ENCODE measurements at places on chromosomes 16 and 17.
A peak's percentile ranks its signal among the peaks of the same experiment; 100 is the strongest.

DNA sequence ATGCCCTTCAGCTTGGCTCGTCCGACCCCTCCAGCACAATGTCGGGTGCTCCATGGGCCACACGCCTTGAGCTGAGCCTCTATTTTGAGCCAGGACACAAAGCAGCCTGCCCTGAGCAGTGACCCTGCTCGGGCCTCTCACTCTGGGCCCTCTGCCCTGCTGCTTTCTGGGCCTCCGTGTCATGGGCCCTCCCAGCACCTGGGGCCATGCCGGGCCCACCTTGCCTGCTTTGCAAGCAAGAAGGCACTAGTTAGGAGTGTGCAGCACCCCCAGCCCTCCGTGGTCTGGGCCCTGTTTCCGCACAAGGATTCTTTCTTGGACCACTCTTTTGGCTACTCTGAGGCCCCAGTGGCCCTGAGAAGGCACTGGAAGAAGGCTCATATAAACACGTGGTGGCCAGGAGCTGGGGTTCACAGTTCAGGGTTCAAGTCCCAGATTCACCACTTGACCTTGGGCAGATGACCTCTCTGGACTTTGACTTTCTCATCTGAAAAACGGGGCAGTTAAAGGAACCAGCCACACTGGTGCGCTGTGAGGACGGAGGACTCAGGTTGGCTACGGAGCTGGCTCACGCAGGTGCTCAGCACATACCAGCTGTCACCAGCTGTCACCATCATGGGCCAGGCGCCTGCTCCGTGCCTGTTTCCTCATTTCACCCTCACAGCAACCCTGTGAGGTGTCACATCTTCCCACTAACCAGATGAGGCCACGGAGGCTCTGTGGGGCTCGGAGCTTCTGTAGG is 166.0 kb upstream of the GSE1 start:
- no peak for DNase-seq

- no peak for DNase-seq
Measured at GRCh38 chr17:79790805-79791734, 5.8 kb downstream of the CBX8 start.

DNA sequence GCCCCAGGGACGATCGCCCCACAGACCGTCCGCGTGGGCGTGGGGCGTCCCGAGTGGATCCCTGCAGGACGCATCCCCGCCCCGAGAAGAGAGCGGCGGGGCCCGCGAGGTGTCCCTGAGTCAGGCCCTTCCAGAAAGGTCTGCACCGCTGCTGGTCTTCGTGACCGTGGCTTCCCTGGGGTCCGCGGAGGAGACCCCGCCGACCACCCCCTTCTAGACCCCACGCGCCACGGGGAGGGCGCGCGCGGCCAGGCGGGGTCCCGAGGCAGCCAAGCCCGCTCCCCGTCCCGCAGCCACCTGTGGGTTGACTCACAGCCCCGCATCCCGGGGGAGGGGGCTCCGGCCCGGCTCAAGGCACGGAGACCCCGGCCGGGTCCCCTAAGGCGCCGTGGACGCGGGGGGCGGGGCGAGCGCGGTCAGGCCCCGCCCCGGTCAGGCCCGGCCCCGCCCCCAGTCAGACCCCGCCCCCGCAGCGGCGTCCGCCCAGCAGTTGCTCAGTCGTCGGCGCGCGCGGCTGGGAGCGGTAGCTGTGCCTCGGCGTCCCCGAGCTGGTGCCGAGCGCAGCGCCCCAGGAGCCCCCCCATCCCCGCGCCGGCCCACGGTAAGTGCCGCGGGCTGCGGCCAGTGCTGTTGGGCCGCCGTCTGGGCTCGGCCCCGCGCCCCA is at the start of gene BAIAP3:
BAIAP3 (plus strand) TSS at position 497 of the 664 bp plus-strand sequence. CDS start 4,905 bp downstream, outside the sequence.
- no peak for DNase-seq

GRCh38 chr16:81070979-81071378 is 6.1 kb downstream of the C16orf46 start:
- no peak for DNase-seq

- no peak for DNase-seq
Measured at GRCh38 chr17:21140911-21141310, 14.1 kb downstream of the DHRS7B start.

DNA sequence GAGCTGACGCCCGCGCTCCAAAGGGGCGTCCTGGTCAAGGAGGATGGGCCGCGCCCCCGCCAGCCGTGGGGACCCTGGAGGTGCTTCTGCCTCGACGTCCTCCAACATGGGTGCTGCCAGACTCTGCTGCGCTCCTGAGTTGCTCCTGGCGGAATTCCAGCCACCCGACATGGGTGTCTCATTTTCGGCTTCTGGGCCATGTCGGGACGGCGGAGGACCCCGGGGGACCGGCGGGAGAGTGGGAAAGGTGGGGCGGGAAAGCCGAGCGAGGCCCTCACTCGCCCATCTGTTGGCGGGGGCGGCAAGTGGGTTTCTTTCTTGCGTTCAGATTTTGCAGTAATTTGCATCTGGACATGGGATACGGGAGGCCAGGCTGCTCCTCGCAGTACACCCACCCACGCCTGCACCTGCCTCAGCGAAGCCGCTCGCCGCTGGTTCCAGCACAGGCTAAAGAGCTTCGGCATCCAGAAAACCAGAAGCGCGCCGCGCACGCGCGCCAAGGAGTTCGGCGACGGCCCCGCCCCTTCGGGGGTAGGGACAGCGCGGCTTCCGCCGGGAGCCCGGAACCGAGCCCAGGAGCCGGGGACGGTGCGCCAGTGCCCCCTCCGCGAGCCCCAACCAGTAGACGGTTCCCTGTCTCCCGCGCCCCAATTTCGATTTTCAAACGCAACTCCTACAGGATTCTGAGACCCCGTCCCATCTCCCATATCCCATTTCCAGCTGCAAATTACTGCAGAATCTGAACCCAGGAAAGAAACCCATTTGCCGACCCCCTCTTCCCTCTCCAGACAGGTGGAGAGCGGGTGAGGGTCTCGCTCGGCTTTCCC is at the start of gene ARMC7:
ARMC7 (plus strand) TSS at position 563 of the 827 bp plus-strand sequence. CDS start 320 bp downstream, outside the sequence.
- peak; percentile 77 for DNase-seq

DNA sequence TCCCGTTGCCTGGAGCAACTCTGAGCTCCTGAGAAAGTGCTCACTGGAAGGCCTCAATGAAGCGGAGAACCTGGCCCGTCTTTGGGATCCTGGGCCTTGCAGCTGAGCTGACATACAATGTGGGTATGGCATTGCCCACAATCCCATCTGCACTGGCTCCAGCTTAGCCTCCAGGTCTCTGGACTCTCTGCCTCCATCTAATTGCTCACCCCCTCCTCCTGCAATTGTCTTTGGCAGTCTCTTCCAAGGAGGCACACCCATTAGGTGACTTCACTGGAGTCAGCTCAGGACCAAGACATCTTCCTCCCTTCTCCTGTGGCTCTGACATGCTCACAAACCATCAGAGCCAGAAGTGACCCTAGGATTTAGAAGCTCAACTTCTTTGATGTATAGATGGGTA is 1.5 kb downstream of the DLX4 start:
- DNase-seq, result no peak

- DNase-seq, result peak; percentile 82
Measured at GRCh38 chr16:67181346-67181745, 2.4 kb downstream of the MATCAP1 start.

GRCh38 chr17:15479703-15480102 is 12.3 kb upstream of the CDRT4 start:
- DNase-seq, result peak; percentile 24

DNA sequence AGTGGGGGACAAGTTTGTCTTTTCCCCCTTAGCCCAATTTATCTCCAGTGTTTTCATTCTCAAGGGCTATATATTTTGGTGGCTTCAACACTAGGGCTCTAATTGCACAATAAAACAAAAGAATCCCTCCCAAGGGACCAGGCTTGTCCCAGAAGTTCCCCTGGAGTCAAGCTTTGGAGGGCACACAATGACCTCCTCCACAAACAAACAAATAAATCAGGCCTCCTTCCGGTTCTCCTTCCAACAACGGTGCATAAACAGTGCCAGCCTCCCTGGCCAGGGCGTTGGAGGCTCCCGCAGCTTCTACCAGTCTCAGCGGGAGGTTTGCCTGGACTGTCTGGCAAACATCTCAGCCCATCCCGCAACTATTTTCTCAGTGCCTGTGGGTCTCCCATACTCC is 188.0 kb upstream of the FOXF1 start:
- DNase-seq, result no peak

GRCh38 chr17:5011928-5012327 is 14.2 kb downstream of the KIF1C start:
- peak; percentile 35 for DNase-seq

DNA sequence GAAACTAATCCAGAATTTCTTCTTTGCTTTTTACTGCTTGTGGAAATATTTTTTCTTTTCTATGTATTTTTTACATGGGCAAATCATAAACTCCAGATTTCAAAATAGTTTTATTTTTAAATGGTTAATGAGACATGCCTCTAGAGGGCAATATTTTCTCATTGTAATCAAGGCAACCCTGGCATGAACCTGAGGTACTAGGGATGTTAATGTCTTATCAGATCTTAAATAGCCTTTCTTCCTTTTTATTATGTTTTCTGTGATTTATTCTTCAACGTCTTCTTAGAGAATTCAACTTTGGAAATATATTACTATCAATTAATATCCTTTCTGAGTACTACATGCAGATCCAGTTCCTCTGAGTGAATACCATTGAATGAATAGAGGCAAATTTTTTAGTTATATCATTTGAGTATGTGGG is 324.7 kb downstream of the BCAS3 start:
- DNase-seq, result peak; percentile 74

DNA sequence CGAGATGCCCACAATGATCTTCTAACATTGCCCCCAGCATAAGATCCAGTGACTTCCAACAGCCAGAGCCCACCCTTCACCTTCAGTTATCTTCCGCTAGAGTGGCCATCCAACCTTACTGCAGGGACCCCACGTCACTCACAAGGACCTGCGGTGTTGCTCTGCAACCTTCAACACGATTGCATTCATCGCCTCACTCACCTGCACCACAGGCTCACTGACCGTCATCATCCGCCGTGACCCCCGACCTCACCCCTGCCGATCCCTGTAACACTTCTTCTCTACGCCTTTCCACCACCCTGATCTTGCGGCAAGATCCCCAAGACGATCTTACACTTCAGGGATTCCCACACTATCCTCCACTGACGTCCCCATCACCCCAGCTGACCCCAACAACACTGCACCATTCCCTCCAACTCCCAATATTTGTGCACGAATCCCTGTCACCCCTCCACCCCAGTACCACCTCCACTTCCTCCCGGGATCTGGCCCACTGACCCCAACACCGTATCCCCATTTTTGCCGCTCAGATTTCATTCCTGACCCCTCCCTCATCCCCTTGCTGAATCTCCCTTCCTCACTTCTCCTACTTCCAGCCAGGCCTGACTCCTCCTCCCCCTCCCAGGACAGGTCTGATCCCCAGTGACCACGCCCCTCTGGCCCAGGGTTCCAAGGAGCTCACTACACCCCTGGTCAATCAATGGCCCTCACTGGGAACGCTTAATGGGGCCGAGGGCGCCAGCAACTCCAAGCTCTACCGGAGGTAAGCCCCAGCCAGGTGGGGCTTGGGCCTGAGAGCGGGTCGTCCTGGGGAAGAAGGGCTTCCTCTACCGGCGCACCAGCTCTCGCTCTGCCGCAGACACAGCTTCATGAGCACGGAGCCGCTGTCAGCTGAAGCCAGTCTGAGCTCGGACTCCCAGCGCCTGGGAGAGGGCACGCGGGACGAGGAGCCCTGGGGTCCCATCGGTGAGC is 7.6 kb downstream of the RUNDC3A start:
- no peak for DNase-seq

DNA sequence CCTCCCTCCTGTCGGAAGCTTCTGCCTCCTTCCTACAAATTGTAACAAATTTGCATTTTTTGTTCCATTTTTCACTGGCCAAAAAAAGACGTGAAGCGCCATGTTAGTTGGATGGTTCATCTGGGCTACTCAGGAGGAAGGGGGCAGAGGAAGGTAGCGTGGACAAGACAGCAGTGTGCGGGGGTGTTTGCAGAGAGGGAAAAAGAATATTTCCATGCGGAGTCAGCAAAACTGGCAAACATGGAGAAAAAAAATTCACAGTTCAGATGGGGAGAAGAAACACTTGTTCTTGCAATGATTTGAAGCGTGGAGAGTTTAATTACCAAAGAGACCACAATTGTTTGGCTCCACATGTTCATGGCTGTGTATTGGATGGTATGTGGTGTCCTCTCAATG is 138.8 kb upstream of the ERCC4 start:
- no peak for DNase-seq

DNA sequence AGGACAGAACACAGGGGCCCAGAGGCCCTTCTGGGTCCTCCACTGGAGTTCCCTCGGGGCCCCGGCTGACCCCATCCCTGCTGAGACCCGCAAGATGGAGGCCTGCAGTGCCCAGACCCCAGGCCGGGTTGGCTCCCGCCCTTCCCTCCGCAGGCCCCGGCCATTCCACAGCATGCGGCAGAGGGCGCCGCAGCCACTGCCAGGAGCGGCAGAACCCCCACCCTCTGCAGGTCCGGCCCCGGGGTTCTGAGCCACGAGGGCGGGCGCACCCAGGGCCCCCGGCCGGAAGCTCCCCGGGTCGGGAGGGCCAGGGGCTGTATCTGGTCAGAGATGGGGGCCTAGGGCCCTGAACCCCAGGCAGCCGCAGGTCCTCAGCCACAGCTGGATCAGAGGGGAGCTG is 2.4 kb upstream of the PERCC1 start:
- no peak for DNase-seq

DNA sequence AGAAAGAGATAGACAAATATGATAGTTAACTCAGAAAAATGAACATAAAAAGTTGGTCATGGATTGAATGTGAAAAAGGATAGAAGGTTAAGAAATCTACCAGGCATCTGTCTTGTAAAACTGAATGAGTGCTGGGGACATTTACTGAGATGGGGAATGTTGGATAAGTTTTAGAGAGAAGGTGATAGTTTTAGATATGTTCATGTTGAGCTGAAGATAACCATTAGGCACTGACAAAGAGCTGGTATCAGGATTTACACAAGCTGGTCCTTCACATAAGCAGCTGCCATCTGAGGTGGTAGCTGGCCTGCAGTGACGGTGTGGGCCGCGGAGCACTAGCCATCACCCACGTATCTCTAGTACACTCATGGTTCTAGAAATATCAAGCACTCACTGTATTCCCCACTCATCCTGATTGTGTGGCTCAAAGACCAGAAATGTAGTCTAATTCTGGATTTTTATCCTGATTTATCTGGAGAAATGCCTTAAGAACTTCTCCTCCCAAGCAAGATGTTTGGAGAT is 194.4 kb upstream of the KCNJ16 start:
- no peak for DNase-seq

DNA sequence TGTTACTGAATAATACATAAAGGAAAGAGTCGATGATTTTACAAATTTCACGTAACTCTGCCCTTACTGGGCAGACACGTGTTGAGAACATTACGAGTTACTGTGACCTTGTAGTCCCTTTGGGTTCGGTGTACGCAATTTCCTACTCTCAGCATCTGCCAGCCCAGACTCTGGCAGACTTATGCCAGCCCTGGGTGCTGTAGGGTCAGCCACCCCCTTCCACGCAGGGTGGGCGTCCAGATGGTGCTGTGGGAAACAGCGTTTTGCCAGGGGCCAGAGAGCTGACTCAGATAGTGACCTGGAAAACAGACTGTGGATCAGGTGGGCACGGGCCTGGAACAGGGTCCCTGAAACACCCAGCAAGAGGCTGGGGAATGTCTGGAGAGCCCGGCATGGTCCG is 148.9 kb downstream of the RPTOR start:
- DNase-seq, result no peak

DNA sequence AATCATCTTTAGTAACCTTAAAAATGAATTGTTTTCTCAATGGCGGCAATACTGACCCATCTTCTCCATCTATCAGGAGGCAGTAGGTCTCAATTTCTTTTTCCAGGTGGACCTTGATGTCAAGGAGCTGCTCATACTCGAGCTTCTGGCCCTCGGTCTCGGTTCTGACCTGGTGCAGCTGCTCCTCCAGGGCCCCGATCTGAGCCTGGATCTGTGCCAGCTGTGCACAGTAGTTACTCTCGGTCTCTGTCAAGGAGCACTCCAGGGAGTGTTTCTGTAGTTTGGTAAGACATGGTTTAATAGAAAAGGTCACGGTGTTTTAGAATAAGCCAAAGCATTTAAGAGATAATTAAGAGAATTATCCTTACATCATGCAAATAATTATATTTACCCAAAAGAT is 4.9 kb downstream of the KRT27 start:
- no peak for DNase-seq

Measured in HCEC 1CT (cell line).